ENCODE measurements at places on chromosomes 3 and 15.

DNA sequence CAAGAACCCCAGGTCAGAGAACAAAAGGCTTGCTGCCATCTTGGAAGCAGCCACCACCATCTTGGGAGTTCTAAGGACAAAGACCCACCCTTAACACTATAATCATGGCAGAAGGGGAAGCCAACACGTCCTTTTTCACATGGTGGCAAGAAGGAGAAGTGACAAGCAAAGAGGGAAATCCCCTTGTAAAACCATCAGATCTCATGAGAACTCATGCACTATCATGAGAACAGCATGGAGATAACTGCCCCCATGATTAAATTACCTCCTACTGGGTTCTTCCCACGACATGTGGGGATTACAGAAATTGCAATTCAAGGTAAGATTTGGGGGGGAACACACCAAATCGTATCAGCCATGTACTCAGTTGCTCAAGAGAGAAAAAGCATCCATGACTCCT is 21.1 kb upstream of the GBE1 start:
- DNase-seq, result no peak

GRCh38 chr15:93803421-93804152 is 427.8 kb upstream of the MCTP2 start:
- DNase-seq, result no peak

- DNase-seq, result no peak
Observed at GRCh38 chr3:185789891-185790830, 34.7 kb downstream of the IGF2BP2 start.

DNA sequence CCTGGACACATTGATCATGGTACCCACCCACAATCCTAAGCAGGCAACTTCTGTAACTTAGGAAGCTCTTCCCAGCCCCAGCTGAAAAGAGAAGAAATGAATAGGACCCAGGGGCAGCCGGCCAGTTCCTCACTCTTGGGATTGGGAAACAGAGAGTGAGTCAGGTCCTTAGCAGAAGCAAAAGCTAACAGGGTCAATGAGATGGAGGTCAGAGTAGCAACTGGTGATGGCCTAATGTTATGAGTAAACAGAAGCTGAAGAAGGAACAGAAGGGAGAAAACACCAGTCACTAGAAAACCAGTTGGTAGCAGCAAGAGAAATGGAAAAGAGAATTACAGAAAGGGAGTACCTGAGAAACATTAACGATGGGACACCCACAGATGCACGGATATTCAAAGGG is 20.0 kb downstream of the RIOX2 start:
- DNase-seq, result no peak

DNA sequence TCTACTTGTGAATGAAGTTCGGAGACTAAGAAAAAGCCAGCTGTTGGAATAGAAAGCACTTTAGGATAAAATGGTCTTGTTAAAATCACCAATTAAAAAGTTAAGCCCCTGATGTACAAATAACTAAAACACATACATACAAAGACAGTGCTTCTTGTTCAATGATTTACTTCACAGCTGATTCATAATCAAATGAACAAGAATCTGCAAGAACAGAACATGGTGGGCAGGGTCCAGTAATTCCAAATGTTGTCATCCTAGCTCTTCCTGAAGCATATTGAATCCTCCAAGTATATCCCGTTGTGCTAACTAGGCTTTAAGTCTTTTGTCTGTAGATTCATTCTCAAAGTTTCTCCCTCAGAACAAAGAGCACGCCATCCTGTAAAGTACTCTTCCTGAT is 24.5 kb downstream of the NIT2 start:
- no peak for DNase-seq

- no peak for DNase-seq
Observed at GRCh38 chr15:60417112-60417511, 19.3 kb upstream of the ANXA2 start.

DNA sequence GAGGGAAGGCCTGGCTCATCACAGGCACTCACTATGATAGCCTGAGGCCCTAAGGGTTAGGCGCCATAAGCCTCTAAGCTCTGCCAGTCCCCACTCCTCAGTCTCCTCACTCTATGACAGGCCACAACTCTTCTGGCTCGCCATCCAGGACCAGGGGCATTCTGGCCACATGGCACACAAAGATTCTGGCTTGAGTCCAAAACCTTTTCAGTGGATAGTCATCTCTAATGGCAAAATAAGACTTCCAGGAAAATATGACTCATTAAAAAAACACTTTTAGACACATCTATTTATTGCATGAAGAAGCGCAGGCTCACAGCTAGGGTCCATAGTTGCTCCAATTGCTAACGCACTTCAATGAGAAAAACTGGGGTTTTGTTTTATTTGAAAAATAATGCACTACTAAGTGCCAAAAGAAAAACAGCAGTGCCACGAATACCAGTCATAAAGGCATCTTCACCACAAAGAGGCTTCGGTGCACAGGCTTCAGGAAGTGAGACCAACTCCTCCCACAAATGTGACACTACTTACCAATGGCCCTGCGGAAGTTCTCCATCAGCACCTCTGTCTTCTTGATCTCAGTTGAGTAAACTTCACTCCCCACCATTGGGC is 11.1 kb downstream of the RUVBL1 start:
- DNase-seq, result no peak

DNA sequence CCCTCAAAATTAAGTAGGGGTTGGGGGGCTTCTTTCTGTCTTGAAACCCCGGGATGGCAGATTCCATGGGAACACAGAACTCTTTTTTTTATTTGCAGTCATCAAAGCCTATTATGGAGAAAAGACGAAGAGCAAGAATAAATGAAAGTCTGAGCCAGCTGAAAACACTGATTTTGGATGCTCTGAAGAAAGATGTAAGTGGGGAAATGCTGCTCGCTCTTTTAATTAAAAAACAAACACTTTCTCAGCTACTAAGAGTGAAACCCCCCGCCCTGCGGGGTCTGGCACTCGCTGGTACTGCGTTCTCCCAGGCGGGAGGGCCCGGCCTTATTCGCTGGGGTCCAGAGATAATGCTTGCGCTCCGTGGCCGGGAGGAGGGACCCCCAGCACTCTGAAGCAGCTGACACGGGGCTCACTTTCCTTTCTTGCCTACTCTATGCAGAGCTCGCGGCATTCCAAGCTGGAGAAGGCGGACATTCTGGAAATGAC is 615 bp downstream of the HES1 start:
- DNase-seq, result peak; percentile 58

DNA sequence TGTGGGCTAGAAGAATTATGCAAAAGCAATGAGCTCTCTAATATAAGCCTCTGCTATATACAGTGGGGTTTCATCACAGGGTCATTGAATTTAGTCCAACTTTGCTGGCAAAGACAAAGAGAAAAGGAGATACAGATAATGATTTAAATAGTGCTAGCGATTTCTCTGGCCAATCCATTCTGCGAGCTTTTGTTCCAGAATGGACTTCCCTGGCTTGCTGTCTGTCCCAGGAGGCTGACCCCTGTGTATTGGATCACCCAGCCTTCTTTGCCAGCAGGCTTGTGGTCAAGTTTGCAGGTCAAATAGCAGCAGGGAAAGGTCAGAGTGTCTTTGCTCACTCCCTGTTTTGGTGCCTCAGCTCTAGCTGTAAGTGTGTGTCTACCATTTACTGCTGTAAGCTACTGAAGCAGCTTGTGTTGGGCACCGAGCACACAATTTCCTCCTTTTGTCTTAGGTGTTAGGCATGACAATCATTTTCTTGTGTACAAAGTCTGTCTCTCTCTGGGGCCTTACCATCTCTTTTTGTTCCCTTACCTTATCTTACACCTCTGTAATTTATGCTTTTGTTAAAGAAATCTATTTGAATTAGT is 55.7 kb downstream of the UNC13C start:
- DNase-seq, result no peak

- no peak for DNase-seq
Observed at GRCh38 chr3:157312376-157312745, 124.3 kb upstream of the PTX3 start.

Data from 8988T (cell line).